Left renal cortex interstitium (tissue), 4 donors: ENCODE measurements at places on chromosomes 5 and 9.

DNA sequence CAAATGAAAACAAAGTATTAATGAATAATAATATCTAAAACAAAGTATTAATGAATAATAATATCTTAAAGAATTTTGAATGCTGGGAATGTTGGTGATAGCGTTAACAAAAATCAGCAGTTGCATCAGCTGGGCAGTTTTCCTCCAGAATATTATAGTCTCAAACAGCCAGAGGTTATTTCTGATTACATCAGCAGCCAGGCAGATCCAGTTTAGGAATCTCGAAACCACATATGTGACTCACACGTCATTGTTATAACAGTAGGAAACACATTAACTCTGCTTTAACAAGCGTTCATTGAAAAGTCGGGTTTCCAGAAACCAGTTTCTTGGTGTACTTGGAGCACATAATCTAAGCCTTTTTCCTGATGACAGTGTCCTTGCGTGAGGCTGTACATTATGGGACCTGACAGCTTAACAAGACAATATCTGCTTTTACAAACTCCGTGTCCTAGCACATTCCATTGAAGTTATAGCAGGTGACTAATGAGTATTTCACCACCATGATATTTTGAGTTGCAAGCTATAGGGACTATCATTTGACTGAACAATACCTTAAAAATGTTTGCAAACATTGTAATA is 559.5 kb upstream of the KLF4 start:
- no peak for DNase-seq

DNA sequence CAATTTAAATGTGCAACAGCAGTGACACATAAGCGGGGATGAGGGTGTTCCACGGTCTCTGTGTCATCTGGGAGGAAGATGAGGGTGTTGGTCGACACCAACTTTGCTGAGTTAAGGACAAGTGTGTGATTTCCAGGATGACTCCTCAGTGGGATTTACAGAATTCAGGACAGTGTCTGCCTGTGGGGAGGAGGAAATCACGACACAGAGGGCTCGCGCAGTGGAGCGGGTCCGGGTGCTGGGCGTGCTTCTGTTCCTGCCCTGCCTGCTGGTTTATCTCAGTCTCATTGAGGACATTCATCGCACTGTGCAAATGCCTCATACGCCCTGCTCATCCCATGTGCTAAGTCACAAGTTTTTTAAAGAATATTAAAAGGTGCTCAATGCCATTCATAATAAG is 73.7 kb upstream of the ADAMTS2 start:
- no peak for DNase-seq

DNA sequence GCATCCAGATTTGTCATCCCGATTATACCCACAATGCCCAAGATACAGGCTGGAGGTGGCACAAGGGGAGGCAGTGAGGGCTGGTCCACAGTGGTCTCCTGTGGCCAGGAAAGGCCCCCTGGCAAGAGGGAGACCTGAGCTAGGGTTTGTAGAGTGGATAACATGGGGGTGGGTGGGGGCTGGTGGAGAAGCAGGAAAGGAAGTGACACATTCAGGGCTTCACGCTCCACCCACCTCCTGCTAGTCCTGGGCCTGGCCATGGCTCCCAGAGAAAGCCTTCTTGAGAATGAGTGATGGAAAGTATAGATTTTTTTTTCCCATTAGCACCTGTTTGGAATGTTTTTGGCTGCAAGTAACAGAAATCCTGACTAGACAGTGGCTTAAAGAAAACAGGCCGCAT is 81.3 kb downstream of the ANKRD33B start:
- no peak for DNase-seq

- no peak for DNase-seq
These were observed 62.5 kb upstream of the C5orf46 start for GRCh38 chr5:147968855-147969254.
